ENCODE measurements at places on chromosomes 2 and 18.

- peak; percentile 84 for DNase-seq
Measured at GRCh38 chr2:170500770-170501169, 214.4 kb upstream of the SP5 start.

GRCh38 chr2:65483763-65484162 is 51.4 kb upstream of the SPRED2 start:
- peak; percentile 8 for DNase-seq

GRCh38 chr18:45069546-45069945 is 388.9 kb downstream of the SETBP1 start:
- DNase-seq, result no peak

DNA sequence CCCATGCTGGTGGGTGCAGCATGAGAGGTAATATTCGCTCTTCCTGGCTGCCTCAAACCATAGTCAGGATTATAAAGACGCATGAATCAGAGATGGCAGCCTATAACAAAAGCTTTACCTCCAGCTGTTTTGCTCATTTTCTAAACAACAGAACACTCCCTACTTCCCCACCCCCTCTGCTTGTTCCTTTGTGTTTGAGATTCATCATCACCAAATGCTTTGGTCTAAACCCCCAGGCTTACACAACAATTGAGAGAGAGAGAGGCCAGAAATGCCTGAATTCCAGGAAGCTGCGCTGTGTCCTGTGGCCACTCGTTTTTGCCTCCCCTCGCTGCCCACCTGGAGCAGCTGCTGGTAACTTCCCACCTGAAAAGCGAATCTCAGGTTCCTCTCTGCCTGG is 78.8 kb upstream of the CAPN13 start:
- no peak for DNase-seq

GRCh38 chr2:109322111-109322510 is 193.1 kb downstream of the SH3RF3 start:
- DNase-seq, result peak; percentile 99

DNA sequence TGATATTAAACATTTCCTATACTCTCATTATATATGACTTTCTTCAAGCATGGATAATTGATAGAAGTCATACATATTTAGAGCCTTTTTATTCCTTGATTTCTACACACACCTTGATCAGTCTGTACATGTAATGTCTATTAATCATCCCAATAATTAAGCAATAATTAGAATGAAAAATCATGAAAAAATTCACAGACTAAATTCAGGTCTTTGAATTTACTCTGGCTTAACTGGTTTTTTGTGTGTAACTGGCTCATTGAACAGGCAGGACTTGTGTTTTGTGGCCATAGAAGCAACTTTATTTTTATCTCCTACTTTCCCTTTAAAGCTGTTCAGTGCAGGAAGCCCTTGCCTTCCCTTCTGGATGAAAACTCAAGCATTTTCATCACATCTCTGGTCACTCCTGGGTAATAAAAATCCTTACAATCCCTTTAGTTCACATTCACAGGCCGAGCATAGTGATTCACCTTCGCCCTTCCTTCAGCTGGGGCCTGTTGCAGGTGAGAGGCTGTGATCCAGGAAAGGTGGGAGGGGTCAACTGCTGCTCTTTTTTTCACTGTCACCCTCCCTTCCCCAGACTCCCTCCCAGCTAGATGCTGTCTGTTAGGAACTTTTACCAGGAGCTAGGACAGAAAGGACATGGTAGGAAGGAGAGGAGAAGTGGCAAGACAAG is 58.0 kb upstream of the ITSN2 start:
- DNase-seq, result no peak

Measured in mesenchymal stem cell (in vitro differentiated cells and primary cell).